ENCODE measurements at places on chromosomes 7 and 10.

- DNase-seq, result no peak
Measured at GRCh38 chr10:23158370-23158769, 33.7 kb upstream of the PTF1A start.

- no peak for DNase-seq
Measured at GRCh38 chr7:23276376-23276775, 22.8 kb upstream of the MALSU1 start.

- no peak for DNase-seq
Measured at GRCh38 chr7:147068842-147069241, 952.2 kb downstream of the CNTNAP2 start.

GRCh38 chr7:36763132-36763816 is 39.0 kb upstream of the AOAH start:
- no peak for DNase-seq

- peak; percentile 26 for DNase-seq
Measured at GRCh38 chr7:151018421-151019129, 5.7 kb downstream of the ATG9B start.

- no peak for DNase-seq
Measured at GRCh38 chr7:94050046-94050445, 45.9 kb upstream of the BET1 start.

DNA sequence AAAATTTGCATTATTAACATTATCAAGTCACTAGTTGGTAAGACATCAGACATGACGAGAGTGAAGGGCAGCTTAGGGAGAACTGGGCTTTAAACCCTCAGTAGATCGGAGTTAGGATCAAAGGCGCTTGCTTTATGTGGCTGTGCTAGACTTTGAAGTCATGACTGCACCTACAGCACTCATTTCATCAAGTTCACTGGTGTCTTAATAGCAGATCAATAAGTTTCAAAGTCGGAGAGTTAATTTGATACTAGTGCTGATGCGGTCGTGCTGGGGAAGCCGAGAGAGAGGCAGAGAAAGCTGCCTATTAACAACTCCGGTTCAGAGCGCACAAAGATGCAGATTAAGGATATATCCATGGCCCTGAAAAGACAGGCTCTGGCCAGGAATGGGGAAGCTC is 172.9 kb downstream of the TCF7L2 start:
- no peak for DNase-seq

GRCh38 chr10:117728087-117728486 is 185.5 kb downstream of the EMX2 start:
- DNase-seq, result no peak

DNA sequence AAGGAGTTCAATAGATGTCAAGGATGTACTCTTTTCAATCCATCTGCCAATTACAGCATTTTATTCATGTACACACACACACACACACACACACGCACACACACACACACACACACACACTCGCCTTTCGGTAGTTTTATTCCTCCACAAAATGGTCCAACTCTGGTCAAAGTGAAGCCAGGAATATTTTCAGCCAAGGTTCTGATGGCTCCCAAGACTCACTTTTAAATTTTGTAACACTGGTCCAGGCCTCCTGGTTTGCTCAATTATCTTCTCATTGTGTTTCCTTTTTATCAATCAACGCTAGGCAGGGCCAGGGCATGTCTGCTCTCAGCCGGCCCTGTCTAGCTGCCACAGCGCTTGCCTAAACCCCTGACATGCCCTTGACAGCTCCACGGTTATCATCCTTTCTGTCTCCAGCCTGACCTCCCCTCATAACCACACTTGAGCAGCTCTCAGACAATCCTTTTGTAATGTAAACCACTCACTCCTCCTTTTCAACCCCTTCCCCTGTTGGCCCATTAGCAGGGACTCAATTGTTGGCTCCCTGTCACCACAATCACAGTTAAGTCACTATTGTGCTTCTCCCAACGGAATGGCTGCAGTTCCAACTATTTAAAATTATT is 115.1 kb downstream of the ICA1 start:
- no peak for DNase-seq

DNA sequence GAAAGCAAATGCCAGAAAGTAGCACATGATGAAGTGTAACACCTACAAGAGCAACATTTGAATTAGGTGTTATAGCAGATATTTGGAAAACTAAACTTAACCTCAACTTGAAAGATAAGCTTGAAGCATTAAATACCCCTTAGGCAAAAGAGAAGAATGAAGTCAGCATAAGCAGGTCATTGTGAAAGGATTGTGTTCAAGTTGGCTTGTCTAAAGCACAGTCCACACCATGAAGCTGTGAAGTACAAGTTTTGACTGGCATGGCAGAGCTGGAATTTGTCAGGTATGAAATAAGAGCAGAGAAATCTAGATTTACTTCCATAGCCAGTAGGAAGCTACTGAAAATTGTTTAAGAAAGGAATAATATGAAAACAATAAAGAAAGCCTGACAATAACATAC is 480.3 kb upstream of the POT1 start:
- DNase-seq, result no peak

GRCh38 chr10:19874791-19875190 is 58.6 kb downstream of the PLXDC2 start:
- DNase-seq, result no peak

DNA sequence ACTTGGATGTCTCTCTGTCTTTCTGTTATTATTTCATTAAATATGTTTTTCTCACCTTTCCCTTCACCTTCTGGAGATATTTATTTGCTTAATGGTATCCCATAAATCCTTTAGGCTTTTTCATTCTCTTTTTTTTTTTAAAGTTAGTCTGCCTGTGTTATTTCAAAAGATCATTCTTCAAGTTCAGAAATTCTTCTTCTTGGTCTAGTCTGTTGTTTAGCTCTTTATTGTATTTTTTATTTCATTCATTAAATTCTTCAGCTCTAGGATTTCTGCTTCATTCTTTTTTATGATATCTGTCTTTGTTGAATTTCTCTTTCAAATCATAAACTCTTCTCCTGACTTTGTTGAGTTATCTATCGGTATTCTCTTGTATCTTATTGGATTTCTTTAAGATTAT is 312.1 kb upstream of the KAT6B start:
- DNase-seq, result no peak

DNA sequence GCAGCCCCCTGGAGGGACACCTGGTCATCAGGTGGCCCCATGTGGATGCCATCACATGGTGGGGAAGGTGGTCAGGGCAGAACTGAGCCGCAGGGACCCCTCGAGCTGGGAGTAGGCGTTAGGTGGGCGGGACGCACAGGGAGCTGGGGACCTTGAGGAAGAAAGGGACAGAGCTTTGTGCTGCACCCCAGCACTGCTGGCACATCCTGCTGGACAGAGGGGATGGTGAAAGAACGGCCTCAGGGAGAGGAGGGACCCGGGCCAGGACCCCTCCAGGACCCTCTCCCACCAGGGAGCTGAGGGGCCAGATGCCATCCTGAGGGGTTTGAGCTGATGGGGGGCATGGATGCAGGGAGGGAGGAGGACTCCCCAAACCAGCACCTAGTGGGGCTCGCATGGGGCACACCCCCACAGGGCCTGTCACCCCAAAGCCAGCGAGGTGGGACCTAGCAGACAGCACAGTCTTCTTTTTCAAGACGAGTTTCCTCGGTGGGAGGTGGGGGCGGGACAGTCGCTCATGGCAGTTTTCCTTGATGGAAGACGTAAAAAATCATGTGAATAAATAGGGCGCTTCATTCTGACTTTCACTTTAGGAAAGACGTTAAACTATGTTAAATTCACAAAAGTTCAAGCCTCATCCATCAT is 43.3 kb downstream of the STK32C start:
- no peak for DNase-seq

DNA sequence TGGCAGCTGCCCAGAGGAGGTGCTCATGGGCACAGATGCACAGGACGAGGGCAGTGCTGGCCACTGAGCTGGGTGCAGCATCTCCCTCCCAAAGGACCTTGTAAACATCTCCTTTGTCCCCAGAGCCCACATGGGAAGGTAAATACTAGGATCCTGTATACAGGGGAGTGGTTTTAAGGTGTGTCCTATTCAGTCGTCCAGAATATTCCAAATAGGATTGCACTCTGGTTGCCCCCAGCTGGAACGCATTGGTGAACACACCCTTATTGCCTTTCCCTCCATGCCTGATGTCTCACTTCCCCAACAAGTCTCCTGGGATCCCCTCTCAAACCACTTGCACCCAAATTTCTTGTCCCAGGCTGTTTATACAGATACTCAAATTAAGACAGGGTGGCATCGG is 152.0 kb upstream of the PCBD1 start:
- no peak for DNase-seq

GRCh38 chr7:155384751-155385150 is 73.2 kb upstream of the EN2 start:
- no peak for DNase-seq

GRCh38 chr10:121690152-121690848 is 92.1 kb upstream of the FGFR2 start:
- no peak for DNase-seq

GRCh38 chr7:111657018-111657417 is 94.7 kb upstream of the IMMP2L start:
- no peak for DNase-seq

- no peak for DNase-seq
Measured at GRCh38 chr10:30763918-30764317, 134.4 kb upstream of the LYZL2 start.

DNA sequence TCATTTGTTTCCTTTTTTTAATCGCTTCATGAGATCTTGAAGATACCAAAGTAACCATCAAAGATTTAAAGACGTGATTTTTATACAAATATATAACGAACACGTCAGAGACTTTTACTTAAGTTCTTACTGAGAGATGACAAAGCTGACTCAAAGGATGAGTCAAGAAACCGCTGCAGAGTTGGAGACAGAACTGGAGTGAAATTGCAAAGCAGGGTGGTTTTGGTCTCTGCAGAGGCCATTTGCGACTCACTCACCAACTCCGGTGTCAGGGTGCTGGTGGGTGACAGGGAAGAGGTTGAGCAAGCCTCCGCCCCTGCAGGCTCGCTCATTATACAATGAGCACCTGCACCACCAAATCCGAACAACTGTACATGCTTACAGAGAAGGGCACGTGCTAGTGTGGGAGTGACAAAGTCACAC is 75.2 kb downstream of the DNAJB6 start:
- peak; percentile 21 for DNase-seq

DNA sequence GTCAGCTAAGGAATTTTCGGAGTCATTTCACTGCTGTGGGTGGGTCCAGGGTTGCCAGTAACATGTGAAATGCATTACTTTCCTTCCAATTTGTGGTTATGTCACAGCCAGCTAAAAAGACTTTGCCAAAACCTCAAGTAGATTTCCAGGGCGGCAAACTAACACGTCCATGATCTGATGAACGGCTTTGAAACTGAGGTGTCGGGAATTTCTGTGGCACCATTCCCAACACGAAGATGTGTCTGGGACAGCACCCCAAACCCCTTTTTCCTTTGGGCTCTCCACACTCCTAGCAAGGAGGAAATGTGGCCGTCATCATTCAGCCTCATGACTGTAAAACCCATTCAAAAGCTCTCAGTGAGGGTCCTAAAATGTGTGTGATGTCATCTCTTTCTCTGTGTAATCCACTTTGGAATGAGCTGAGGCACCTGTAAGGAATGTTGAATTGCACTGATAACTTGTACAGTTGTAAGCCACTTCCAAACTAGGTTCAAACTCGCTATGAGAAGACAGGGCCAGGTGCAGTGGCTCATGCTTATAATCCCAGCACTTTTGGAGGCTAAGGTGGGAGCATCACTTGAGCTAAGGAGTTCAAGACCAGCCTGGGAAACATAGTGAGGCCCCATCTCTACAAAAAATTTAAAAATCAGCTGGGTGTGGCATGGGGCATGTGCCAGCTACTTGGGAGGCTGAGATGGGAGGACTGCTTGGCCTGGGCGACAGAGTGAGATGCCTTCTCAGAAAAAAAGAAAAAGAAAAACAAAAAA is 146.1 kb upstream of the FRMD4A start:
- DNase-seq, result no peak

DNA sequence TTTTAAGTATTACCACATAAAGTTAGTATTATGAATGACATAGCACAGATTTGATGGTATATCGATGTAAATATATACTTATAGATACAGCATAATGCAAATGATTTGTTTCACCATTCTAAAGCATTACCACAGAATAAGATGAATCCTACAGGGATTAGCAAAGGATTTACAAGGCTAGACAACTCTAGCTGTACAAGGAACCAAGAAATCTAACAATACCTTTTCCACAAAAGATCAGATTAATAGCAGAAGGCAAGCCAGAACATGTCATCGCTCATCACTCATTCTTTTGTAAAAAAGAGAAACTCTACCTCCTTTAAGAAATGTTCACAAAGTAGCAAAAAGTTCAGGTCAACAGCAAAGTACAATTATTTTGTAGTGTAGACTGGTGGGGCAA is 105.1 kb upstream of the ANK3 start:
- DNase-seq, result no peak

DNA sequence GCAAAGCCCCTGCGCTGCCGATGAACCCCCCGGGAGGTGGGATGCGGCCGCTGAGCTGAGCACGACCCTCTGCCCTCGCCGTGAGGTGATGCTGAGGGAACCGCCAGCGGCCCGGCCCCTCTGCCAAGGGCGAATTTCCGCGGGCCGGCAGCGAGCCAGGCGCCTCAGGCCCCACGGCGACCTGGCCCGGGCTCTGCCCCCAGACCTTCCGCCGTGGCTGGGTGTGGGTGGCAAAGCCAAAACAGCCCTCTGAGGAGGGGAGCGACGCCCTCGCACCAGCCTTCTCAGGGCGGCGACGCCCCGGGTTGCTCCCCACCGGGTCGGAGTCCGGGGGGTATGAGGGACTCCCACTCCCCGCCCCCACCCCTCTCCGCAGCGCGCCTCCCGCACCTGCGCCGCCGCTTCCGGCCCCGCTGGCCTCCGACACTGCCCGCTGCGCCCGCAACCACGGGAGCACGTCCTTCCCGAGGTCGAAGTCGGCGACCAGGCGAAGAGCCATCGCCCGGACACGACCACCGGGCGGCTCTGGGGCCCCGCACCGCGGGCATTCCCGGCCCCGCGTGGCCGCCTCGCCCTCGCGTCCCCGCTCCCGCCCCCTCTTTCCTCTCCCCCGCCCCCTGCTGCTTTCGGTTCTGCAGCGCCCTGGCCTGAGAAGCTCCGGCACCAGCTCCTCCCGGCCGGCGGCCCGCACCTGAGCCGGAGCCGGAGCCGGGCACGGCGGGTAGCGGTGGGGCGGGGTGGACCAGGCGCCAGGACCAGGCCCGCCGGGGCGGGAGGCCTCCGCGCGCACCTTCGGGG is at the start of gene GSAP:
Gene GSAP, minus strand, starts transcription at position 527 of the 798 bp plus-strand sequence. Its CDS starts 28 bp downstream, at position 499.
- DNase-seq, result peak; percentile 44

DNA sequence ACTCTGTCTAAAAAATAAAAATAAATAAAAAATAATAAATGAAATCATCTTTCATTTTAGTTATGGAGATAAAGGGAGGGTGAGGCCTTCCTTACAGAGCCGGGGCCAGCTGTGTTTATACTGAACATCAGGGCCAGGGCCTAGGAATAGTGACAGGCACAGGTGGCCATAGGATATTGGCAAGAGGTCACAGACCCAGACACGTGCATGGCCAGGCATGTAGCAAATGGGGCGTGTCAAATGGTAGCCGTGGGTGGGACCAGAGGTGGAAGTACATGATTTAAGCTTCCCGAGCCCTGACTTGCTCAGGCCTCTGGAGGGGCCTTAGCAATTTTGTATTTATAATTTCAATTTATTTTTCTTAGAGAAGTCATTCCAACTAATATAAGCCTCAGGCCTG is 353.0 kb downstream of the ANKRD30A start:
- no peak for DNase-seq

GRCh38 chr10:42836771-42837468 is 54.3 kb downstream of the BMS1 start:
- DNase-seq, result no peak

GRCh38 chr10:113610631-113611601 is 52.9 kb downstream of the NRAP start:
- no peak for DNase-seq
